ENCODE measurements at places on chromosomes 1 and 21.

GRCh38 chr1:44642255-44642654 lies 32.0 kb downstream of the TMEM53 start:
- DNase-seq, result no peak

GRCh38 chr1:84283381-84283780 lies 18.1 kb upstream of the SAMD13 start:
- DNase-seq, result peak; percentile 52

GRCh38 chr1:221316491-221317056 lies 425.3 kb downstream of the DUSP10 start:
- no peak for DNase-seq

DNA sequence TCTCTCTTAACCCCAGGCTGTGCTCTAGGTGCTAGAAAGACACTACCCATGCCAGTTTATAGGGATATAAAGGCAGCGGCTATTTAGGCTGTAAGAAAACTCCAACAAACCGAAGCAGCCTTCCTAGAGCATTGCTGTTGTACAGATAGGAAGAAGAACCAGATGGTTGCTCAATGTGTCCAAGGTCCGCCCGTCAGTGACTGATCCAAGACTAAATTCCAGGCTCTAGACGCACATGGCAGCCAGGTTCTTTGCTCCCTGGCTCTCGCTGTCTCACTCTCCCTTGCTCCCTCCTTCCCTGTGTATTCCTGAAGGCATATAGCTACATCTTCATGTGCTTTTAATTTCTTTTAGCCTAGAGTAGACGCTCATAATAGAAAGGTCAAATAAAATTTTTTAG lies 303.4 kb downstream of the KIF26B start:
- no peak for DNase-seq

DNA sequence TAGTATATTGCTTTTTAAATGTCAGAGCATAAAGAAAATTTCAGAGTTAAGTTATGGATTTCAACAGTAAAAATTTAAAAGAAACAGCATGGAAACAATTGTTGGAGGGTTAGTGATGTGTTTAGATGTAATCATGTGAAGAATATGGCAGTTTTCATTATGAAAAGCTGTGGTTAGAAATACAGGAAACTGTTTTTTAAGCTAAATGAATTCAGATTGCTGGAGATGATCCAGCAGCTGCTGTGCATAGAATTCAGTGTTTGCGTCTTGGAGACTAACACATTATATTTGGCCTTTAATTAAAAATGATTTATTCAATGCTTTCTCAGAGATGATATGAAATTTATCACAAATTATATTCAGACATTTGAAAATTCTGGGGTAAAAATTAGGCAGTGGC lies 273.6 kb upstream of the LRRC7 start:
- peak; percentile 53 for DNase-seq

DNA sequence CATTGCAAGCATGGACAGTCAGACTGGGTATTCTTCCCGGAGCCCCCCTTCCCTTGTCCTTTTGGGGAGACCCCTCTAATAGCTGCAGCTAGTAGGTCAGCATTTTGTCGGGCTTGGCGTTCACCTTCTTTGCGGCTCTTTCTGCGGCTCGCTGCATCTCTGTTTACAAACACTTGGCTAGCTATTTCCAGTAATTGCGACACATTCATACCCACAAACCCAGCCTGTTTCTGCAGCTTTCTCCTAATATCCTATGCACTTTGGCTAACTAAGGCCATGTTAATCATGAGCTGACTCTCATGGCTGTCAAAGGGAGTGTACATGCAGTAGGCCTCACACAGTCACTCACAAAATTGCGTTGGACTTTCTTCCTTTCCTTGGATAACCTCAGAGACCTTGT lies 716.4 kb downstream of the AMY1C start:
- no peak for DNase-seq

DNA sequence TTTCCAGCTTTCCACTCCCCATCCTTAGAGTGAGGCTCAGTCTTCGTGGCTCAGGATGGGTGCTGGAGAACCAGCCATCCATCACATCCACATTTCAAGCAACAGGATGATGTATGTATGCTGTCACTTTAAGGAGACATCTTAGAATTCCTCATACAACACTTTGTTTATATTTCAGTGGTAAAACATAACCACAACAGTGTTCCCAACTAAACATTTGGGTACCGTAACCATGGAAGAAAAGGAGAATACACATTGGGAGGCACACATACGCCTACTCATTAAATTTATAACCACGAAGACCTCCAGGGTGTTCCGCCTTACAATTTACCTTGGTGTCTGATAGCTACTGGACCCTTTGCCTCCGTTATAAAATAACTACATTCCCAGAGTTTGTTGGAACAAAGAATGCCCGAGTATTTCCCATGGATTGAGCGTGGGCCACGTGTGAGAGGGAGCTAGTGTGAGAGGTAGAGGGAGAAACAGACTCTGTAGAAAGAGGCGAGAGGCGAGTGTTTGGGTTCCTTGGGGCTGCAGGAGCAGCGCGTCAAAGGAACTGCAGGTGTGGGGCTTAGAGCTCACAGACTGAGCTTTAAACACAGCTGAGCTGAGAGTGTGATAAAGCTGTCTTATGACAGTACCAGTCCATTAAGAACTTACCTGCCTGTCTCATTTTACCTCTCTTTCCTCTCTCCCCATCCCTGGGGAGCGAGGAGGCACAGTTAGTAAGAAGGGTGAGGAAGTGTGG lies 111.5 kb upstream of the USP24 start:
- no peak for DNase-seq

Data from hematopoietic multipotent progenitor cell treated with erythropoietin and hydrocortisone succinate and interleukin-3 and kit ligand, for 6 days (in vitro differentiated cells).